ENCODE measurements at places on chromosomes 6 and 20.

DNA sequence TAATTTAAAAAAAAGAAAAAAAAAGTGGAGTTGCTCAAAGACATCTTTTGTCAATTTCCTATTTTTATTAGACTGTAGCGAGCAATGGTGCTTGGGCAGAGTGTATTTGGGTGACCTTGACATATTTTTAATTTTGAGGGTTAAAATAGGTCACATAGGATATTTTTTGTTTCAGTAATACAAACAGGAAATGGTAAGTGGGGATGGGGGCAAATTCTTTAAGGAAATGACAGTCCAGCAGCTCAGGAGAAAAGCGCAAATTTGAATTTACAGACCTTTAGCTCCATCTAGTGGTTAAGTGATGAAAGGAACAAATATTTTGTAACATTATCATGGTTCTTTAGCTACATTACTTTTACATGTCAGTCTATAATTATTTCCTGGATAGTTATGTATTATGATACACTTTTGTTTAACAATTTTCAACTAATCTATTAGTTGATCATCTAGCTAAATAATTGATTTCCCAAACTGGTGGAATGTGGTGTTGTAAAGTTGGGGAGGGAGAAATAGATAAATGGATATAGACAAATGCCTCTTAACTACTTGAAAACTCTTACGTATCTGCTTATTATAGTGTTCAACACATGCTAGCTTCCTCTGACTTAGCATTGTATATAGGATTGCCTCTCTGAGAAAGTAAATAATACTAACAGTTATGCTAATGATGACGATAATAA lies 10.0 kb downstream of the CITED2 start:
- no peak for DNase-seq

GRCh38 chr6:89359561-89359960 lies 7.0 kb upstream of the UBE2J1 start:
- DNase-seq, result no peak

DNA sequence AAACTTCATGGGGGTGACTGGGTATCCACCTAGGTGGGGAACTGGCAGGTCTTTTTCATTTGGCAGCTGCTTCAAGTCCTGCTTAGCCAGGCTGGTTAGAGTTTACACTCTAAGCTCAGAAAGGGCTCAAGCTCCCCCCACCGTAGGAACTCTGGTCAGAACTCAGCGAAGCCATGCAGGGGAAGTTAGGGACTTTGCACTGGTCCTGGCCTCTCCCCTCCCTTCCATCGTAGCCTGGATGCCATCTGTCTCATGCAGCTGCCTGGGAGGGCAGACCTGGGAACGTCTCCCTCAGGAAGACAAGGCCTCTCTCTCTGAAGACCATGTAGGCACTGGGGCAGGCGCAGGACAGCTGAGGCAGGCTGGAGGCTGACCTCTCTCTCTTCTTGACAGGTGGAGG lies 183.8 kb upstream of the UST start:
- no peak for DNase-seq

DNA sequence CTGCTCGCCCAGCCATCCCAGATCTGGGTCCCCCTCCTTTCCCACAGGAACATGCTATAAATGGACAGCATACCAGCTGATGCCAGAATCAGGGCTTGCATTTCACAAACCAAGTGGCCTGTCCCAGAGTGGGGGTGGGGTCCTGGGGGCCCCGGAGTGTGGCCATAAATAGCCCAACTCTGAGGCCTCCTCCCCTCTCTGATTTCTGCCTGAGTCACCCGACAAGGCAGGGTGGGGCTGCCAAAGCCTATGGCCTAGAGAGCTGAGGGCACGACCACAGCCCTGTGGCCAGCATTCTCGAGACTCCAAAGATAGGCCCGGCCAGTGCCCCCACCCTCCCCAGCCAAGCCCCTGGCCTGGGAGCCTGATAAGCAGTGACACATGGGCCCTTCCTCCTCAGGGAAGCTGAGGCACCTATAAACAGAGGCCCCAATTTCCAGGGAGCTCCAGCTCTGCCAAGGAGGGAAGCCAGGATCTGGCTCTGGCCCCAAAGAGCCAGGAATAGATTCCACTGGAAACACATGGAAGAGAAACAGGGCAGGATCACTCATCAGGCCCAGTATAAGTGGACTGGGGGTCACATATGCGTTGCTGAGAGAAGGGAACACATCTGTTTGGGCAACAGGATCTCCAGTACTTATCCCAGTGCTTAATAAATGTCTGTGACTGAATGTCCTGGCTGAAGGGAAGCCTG lies 20.3 kb downstream of the SNTA1 start:
- no peak for DNase-seq

- no peak for DNase-seq
These were observed 349.0 kb downstream of the RNGTT start for GRCh38 chr6:88614316-88614877.

DNA sequence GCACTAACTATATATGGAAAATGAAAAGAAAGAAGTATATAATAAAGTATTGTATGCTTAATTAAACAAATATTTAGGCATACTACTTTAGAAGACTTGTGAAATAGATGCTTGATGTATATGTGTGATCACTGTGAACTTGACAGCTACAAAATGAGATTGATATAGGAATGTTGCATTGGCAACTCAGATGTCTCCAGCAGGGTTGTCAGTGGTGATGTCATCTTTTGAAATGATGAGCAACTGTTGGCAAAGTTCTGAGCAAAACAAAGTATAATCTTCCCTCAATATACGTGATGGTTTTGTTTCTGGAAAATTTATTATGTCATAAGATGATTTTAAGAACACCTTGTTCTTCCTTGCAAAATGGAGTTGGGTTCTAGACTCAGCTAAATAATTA lies 133.8 kb downstream of the ARID1B start:
- DNase-seq, result no peak

- no peak for DNase-seq
These were observed 98.7 kb downstream of the TSHZ2 start for GRCh38 chr20:53070706-53071392.

DNA sequence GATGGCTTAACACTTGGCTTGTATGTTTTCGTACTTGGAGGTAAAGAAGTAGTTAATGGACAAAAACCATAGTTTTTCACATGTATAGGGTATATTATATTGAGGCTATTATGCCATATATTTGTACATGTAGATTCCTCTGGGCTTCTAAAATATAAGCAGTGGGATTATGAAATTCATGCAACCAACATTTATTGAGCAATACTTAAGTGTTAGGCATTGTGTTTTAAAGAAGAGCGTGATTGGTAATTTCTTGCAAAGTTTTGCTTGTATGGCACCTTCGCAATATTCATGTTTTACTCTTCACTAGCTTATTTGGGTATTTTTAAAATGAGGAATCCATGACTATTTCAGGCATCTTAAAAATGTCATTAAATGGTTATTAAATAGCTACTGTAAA lies 2.5 kb downstream of the TULP4 start:
- no peak for DNase-seq

DNA sequence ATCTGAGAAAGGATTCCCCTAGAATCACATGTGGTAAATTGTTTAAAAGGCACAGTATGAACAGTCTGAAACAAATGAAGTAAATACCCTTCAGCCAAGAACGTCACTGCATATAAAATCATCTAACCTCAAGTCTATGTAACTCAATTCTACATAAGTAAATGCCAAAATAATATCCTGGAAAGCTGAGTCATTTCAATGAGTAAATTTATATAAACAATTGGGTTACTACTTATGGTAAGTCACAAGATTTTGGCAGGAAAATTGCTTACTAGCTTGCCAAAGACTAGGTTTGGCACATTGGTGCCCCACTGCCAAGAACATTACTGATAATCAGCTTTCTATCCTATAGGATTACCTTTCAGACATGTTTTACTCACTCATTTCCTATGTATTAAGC lies 8.4 kb downstream of the GMDS start:
- DNase-seq, result no peak

DNA sequence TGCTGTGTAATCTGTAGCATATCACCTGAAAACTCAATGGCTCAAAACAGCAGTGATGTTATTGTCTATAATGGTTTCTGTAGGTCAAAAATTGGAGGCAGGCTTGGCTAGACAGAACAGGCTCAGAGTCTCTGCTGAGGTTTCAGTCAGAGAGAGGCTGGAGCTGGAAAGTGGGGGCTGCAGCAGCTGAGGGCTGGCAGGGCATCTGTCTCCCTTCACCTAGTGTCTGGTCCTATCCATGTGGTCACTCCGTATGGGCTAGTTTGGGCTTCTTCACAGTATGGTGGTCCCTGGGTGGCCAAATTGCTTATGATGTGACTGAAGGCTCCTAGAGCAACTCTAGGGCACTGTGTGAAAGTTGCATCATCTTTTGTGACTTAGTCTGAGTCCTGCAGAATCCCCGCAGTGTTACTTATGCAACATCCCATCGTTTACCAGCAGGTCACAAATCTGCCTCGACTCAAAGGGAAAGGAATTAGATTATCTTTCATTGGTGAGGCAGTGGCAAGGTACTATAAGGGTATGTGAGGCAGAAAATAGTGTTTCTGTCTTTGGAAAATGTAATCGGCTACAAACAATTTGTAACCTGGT lies 497.0 kb downstream of the EPHA7 start:
- no peak for DNase-seq

DNA sequence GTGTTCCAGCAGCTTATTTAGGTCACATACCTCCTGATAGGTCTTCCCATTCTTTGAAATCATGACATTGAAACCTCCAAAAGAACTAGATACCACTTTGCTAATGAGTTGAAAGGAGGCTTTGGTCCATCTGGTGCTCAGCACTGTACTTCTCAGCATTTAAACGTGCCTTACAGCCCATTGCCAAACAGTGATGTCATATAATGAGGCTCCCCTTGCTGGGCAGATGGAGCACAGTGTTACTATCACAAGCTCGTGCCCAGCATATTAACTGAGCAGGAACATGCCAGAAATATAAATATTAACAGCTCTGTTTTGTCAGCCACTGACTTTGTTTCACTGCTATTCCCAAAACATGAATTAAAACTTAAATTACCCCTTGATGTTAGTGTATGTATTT lies 25.5 kb upstream of the MAPK13 start:
- DNase-seq, result no peak

DNA sequence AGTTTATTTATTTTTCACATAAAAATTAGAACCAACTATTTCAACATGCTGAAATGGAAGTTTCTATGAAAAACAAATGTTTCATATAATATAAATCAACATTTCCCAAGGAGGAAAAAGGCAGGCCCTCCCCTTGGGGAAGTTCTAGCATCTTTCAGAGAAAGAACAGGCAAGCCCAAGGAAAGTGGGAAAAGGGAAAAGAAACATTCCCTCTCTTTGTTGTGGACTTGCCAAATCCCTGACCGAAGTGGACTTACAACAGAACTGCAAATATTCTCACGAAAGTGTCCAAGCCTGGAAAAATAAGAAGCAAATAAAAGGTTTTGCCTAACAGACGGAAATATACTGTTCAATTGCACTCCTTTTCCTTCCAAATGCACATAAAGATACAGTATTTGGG lies 214.4 kb downstream of the ATXN1 start:
- DNase-seq, result no peak

DNA sequence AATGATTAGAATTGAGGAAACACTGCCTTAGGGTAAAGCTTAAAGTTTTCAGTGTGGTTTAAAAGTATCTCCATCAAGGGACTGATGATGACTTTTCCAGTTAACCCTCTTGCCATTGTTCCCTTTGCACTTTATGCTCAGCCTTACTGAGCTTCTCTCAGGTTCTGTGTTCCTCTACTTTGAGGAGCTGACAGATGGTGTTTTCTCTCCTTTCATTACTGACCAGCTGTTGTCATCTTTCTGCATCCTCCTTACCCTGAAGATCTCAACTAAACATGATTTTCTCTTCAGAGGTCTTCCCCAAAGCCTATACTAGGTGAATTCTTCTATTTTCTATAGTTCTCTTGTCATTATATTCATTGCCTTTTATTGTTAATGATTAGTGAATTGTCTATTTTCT lies 475.6 kb upstream of the SYNCRIP start:
- DNase-seq, result no peak

GRCh38 chr6:104987218-104987617 lies 30.3 kb downstream of the LIN28B start:
- no peak for DNase-seq

DNA sequence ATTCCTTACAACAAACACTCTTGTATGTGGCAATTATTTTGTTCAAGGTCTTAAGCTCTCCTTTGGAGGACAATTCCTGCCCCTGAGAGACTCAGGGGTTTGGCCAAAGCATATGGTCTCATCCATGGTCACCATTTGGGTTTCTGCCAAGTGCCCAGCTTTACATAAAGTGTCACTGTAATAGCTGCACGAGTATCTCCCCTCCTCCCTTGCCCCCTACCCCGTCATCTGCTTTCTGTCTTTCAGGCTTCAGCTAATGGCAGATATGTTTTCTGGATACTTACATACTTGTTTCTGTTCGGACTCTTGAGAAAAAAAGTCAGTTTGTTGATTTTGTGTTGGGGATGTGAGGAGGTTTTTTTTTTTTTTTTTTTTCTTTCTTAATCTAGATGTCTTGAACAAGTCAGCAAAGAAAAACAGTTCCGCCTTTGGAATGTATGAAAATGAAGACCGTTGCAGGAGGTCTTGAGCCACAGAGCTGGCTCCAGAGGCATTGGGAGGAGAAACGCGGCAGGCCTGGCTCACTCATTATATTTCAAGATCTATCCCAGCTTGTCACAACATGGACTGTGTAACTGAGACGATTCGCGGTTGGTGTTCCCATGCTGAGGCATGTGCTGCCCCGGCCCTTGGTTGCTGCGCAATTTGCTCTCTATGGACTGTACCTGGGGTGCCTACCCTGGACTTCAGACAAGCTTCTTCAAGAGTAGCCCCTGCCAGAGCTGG lies 32.6 kb upstream of the STX16 start:
- no peak for DNase-seq

DNA sequence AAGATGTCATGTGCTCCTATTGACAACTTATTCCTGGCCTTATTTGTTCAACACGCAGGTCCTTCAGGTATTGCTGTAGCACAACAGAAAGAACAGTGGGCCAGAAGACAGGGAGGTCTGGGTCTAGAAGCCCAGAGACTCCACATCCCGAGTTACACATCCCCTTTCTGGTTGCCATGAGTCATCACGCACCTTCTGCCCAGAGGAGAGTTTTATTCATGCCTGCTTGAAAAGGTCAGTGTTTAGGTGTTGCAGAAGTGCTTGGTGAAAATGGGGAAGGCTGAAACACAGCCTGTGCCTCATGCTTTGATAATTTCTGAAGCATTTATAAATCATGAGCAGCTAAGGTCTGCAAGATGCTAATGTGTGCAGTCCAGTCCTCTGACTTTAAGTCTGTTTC lies 256.4 kb downstream of the GMPR start:
- DNase-seq, result no peak

GRCh38 chr6:107600936-107601335 lies 111.0 kb downstream of the SOBP start:
- DNase-seq, result no peak

- DNase-seq, result no peak
These were observed 16.7 kb upstream of the OSTM1 start for GRCh38 chr6:108091288-108091687.

GRCh38 chr20:2524709-2525506 lies 11.5 kb upstream of the TMC2 start:
- no peak for DNase-seq

GRCh38 chr20:48571949-48572847 lies 255.6 kb downstream of the PREX1 start:
- no peak for DNase-seq

GRCh38 chr20:22471156-22471836 lies 113.1 kb downstream of the FOXA2 start:
- no peak for DNase-seq
